ENCODE measurements at places on chromosomes 3 and 15. TPM values are rescaled to one million over a fixed set of nuclear protein-coding genes. Genes with fewer than 3 reads are reported as not detected.

FILIP1L gene
- total RNA-seq, result 68.9 TPM

CELF6 gene
- total RNA-seq, result 2.2 TPM

GRCh38 chr3:193795062-193795690, 202.2 kb downstream of the OPA1 start:
- H3K27me3 ChIP-seq, result no peaks in the 10 kb centered on the region
- no peaks in the 10 kb centered on the region for H3K36me3 ChIP-seq
- DNase-seq, result no peak
- H3K27ac ChIP-seq, result no peak overlapping the region

GRCh38 chr15:40746916-40747418, 8.1 kb downstream of the RMDN3 start:
- no peak for DNase-seq
- no peak overlapping the region for H3K4me3 ChIP-seq
- no peaks in the 10 kb centered on the region for H3K36me3 ChIP-seq
- H3K27me3 ChIP-seq, result no peaks in the 10 kb centered on the region

DNA sequence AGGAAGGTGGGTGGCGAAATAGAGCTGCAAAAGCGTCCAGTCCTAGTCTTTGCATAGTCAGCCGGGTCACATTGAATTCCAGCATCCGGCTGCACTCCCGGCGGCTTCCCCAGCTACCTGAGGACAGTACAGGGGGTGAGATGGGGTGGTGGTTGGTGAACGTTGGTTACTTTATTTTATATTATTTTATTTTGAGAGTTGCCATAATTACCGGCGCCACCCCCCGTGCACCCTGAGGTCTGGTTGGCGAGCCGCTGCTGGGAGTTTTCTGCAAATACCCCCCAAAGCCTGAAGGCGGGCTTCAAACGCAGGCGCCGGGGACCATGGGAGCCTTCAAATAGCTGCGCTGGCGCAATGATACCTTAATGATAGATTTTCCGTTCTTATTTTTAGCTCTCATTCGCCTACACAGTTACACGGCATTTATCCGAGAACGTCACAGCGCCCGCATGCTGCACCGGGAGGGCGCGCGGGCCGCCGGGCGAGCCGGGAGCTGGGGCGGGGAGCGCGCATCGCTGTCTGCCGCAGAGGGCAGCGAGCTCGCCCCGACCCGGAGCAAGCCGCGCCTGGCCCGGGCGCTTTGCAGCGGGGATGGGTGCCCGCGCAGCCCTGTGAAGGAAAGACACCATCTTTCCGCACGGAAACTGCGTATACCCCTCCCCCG, 756 bp upstream of the RASGRF1 start:
- H3K4me3 ChIP-seq, result no peak overlapping the region
- peak; percentile 12 for DNase-seq
- no peaks in the 10 kb centered on the region for H3K36me3 ChIP-seq

NOX5 gene
- total RNA-seq, result 0.16 TPM

GRCh38 chr15:71530116-71530515, 280.2 kb upstream of the NR2E3 start:
- H3K36me3 ChIP-seq, result no peaks in the 10 kb centered on the region
- no peak for DNase-seq

GRCh38 chr3:7897655-7898054, 604.0 kb upstream of the LMCD1 start:
- no peak for DNase-seq
- no peaks in the 10 kb centered on the region for H3K4me1 ChIP-seq
- no peaks in the 10 kb centered on the region for H3K36me3 ChIP-seq
- H3K4me3 ChIP-seq, result no peak overlapping the region
- H3K27ac ChIP-seq, result no peak overlapping the region
- no peaks in the 10 kb centered on the region for H3K27me3 ChIP-seq

DNA sequence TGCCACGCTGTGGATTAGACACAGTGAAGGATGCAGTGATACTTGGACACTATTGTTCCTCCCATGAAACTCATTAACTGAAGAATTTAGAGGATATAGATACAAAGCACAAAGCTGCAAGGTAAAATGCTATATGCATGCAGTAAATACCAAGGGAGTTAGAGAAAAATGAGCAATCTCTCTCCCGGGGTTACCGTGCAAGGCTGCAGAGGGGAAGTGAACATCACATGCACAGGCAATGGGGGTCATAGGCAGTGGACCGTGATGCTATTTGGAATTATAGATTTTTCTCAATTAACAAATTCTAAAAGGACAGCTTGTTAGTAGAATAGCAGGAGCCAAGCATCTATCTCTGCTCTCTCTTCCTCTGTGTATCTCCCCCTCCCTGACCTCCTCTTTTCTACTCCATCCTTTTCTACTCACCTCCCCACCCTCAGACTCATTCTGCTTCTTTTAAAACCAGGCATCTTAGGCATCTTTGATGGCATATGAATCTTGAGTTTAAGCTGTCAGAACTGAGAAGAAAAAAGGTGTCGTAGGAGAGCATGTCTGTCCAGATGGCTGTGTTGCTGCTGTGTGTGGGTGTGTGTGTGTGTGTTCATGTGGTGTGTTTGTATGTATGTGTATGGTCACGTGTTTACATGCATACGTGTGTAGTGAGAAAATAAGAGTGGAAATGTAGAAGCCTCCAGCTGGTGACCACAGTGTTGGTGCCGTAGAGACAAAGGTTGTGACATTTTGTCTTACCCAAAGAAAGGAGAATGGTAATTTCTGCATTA, 339.0 kb downstream of the EPHB1 start:
- no peak overlapping the region for H3K27ac ChIP-seq
- no peak for DNase-seq
- H3K27me3 ChIP-seq, result no peaks in the 10 kb centered on the region
- no peaks in the 10 kb centered on the region for H3K4me1 ChIP-seq
- H3K4me3 ChIP-seq, result no peak overlapping the region
- no peaks in the 10 kb centered on the region for H3K36me3 ChIP-seq

DNA sequence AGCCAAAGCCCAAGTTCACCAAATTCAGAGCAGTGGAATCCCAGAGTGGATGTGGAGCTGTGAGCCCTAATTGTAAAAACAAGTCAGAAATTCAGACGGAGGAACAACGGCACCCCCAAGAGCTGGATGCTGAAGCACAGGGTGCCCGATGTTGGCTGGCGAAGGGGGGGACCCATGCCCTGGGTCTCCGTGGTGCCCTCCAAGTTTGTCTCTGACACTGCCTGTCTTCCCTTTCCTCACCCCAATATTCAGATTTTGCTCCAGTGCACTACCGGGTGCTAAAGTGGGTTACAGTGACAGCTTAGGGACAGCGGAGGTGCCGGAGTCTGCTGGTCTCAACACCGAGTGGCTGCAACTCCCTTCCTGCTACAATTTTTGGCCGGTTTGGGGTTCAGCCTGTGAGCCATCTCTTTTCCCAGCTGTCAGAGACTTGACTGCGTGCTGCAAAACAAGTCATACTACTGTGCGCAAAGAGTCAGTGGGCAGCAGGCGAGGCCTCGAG, 6.6 kb downstream of the GRIP2 start:
- H3K36me3 ChIP-seq, result no peaks in the 10 kb centered on the region

DNA sequence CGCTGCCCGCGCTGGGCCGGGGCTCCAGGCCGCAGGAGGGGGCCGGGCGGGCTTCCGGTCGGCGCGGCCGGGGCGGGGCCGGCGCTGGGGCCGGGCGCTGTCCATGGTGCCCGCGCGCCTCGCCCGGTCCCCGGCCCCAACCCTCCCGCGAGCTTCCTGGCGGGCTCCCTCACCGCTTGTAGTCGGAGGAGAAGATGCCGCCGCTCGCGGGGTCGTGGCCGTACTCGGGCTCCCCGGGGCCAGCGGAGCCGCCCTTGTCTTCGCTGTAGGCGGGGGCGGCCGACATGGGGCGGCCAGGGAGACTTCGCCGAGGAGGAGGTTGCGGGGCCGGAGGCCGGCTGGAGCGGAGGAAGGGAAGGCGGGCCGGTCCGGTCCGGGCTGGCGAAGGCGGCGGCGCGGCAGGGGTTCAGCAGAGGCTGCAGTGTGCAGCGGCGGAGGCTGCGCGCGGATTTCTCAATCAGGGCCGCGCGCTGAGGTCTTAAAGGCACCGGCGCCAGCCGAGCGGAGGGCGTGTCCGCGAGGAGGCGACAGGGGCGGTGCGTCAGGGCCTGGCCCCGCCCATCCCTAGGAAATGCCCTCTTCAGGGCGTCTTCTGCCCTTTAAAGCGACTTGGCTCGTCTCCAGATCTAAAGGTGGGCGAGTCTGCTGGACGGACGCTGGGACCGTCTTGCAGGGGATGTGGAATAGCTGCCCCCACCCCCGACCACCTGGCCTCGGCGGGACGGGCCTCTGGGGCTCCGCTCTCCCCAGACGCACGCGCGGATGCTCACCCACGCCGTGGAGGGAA, at the start of gene AP3B2:
AP3B2 (minus strand) TSS at position 455 of the 787 bp plus-strand sequence; CDS start at position 286, 169 bp downstream.
- peaks cover 66% of the 10 kb centered on the region for H3K27me3 ChIP-seq
- DNase-seq, result peak; percentile 74
- H3K4me1 ChIP-seq, result peaks cover 16% of the 10 kb centered on the region
- no peak within 1 kb of the TSS for H3K27ac ChIP-seq

IGSF11 gene
- 0.06 TPM for total RNA-seq

- DNase-seq, result no peak
- H3K27me3 ChIP-seq, result no peaks in the 10 kb centered on the region
- no peaks in the 10 kb centered on the region for H3K4me1 ChIP-seq
- H3K36me3 ChIP-seq, result no peaks in the 10 kb centered on the region
- no peak overlapping the region for H3K27ac ChIP-seq
Observed at GRCh38 chr15:49723981-49724380, 103.1 kb downstream of the DTWD1 start.

Measured in left lung (tissue), 14 donors.